T-cell (primary cell): ENCODE measurements at places on chromosomes 7 and 10.

DNA sequence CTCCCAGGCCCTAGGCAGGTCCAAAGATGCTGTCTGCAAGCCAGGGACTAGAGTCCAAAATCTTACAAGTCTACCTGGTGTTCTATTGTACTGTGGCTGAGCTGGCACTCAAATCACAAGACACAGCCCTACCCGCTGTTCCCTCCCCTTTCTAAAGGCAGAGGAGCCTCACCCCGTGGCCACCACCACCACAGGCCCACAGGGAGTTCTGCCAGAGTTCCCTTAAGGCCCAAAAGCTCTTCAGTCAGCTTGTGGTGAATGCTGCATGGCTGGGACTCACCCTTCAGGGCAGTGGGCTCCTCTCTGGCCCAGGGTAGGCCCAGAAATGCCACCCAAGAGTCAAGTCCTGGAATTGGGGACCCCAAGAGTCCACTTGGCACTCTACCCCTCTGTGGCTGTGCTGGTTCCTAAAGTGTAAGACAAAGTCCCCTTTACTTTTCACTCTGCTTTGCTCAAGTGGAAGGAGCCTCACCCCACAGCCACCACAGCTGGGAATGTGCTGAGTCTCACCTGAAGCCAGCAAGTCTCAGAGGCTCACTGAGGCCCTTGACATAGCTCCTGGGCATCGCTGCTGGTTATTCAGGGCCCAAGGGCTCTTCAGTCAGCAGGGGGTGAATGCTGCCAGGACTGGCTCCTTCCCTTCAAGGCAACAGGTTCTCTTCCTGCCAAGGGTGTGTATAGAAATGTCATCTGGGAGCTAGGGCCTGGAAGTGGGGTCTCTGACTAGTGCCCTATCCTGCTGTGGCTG, 48.8 kb upstream of the PSAP start:
- no peak for DNase-seq

DNA sequence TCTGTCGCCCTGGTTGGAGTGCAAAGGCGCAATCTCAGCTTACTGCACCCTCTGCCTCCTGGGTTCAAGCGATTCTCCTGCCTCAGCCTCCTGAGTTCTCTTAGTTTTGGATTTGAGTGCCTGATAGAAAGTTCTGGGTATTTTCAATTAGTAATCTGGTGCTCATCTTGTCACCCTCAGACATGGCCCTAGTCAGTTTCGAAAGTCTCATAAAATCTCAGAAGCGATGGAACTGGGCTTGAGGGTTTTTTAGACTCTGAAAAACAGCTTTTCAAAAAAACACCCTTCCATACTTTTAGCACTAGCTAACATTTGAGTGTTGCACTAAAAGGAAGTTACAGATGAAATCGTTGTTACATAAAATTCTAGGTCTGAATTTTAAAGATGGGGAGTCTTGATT, 9.4 kb upstream of the PIP4K2A start:
- no peak for DNase-seq

DNA sequence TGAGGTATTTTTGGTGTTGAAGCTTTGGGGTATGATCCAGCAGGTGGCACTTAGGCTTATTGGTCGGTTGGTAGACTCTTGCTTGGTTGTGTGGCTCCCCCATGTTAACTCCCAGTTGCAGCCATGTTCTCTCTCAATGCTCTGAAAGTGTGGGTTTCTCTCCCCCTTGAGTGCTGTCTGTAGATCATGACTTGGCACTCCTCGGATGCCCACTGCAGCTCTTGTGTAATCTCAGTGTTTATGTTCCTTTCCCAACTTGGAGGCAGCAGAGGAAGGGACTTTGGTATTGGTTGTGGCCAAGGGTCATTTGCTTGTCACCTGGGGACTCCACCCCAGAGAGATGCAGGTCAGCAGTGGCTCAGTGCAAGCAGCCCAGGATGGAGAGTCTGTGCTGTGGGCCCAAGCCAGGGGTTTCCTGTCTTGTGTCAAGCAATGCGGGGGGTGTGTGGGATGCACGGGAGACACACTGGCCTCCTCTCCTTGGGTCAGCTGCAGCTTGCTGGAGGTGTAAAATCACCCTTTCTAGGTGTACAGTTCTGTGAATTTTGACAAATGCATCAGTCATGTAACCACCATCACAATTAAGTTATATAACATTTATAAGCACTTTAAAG, 36.9 kb downstream of the PIK3CG start:
- no peak for DNase-seq

GRCh38 chr7:2143981-2144595, 88.7 kb downstream of the MAD1L1 start:
- DNase-seq: no peak

GRCh38 chr7:155265144-155265543, 32.5 kb upstream of the INSIG1 start:
- no peak for DNase-seq

DNA sequence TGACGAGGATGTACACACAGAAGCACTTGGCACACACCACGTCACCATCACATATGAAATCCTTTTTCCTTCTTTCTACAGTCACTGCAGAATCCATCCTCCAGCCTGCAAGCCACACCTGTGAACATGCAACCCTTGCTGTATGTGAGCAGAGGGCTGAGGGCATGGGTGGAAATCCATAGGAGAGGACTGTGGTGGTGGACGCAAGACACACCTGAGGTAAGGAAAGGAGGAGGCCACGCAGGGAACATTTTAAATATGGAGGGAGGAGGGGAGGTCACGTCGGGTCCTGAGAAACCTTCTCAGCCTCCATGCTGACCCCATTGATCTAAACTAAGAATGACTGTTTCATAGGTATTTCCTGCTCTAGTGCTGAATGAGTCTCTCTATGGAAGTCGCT, 28.6 kb downstream of the ADARB2 start:
- DNase-seq: no peak

- no peak for DNase-seq
These were observed 260.8 kb downstream of the FGFR2 start for GRCh38 chr10:121337427-121337826.

- no peak for DNase-seq
These were observed 9.9 kb downstream of the CNNM1 start for GRCh38 chr10:99339077-99339476.

GRCh38 chr10:46555713-46556514, 544 bp downstream of the GPRIN2 start:
- DNase-seq: no peak

- DNase-seq: no peak
These were observed 80.3 kb downstream of the FOXL3 start for GRCh38 chr7:370259-370625.
